ENCODE measurements at places on chromosomes 1 and 21.

DNA sequence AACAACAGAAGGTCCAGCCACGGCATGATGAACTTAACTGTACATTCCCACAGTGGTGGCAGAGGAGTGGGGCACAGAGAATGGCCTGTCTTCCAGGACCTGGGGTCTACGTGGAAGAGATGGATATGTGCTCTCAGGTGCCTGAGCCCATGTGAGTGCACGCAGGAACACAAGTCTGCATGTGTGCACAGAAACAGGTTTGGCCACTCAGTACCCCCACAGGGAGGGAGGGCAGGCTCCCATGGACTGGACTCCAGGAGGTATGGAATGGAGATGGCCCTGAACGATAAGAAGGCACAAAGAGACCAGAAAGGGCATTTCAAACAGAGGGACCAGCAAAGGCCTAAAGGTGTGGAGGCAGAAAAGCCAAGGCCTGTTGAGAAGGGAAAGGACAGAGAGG is 10.8 kb downstream of the COL9A2 start:
- DNase-seq, result no peak

GRCh38 chr21:41369105-41369919 is 7.5 kb downstream of the MX2 start:
- peak; percentile 59 for DNase-seq

GRCh38 chr1:198367296-198367695 is 173.2 kb downstream of the ATP6V1G3 start:
- no peak for DNase-seq

DNA sequence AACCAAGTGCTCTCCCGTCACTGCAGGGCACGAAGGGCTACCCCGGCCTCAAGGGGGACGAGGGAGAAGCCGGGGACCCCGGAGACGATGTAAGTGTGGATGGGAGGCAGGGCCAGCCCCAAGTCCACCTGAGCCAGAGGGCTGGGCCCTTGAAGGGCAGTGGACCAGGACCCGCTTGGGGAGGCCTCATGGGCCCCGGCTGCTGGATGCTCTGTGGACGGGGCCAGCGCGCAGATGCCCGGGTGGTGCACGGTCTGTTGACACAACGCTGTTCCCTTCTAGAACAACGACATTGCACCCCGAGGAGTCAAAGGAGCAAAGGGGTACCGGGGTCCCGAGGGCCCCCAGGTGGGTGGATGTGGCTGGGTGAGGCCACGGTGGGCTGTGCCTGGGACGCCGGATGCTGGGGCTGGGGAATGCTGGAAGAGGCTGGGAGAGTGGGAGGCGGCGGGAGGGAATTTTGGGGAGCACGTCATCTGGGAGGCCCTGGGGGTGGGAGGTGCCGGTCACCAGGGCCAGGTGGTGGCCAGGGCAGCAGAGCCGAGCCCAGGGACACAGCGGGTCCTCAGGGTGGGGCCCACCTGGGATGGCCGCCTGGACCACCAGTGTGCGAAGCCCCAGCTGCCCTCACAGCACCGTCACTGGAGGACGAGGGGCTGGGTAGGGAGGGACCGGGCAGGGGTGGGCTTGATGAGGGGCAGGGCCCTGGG is 17.5 kb downstream of the COL6A1 start:
- no peak for DNase-seq

DNA sequence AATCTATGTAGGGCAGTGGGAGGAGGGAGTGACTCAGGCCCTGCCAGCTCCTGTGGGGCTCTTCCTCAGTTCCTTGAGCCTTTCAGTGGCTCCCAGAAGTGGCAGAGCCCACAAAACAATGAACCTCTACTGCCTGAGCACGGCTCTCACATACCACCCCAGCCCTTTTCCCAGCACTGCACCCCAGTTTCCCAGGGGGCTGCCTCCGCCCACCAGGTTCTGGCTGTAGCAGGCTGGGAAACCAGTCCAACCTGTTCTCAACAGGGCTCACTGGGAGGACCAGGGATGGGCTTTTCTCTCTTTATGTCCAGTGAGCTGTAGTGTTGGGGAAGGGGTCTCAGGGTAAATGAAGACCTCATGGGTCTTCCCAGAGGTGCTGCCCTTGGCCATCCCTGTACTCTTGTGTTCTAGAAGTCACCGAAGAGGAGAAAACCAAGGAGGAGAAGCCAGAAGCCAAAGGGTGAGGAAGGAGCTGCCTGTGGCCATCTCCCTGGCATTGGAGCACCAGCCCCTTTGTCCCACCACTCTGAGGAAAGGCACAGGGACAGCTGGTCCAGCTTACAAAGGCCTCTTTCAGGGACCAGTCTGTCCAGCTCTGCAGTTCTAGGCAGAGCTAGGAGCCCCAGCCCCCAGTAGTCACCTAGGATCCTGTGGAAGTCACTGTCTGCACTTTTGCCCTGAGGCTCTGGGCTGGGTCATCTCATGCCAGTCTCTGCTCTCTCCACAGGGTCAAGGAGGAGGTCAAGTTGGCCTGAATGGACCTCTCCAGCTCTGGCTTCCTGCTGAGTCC is 3.5 kb downstream of the MARCKSL1 start:
- no peak for DNase-seq

- DNase-seq, result peak; percentile 66
Observed at GRCh38 chr1:231036416-231036815, 3.6 kb downstream of the FAM89A start.

DNA sequence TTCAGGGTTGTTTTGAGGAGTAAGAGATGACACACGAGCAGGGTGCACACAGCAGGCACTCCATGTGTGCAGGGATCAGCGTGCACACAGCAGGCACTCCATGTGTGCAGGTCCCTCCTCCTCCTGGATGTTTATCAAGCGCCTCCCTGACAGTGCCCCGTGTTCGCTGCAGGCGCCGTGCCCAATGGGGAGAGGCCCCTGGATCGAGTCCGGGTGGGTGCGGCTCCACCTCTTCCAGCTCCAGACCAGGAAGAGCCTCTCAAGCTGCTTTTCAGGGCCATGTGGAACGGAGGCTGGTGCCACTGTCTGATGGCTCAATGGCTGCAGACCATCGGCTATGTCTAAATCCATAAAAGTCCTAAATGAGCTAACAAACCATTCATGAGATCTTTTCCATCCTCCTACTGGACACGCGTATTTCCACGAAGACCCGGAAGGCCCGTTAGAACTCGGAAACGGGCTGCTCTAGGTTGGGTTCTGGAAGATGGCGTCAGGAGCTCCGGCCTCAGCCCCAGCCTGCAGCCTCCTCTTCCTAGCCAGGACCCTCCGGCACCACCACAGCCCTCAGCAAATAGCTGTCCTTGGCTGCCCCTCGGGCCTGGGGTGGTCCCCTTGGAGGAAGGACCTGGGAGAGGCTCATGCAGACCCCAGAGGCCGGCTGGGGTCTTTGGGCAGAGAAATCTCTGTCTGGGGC is 36.0 kb downstream of the RRP1 start:
- DNase-seq, result no peak

- DNase-seq, result peak; percentile 15
Observed at GRCh38 chr1:92184632-92185031, 33.1 kb upstream of the C1orf146 start.

DNA sequence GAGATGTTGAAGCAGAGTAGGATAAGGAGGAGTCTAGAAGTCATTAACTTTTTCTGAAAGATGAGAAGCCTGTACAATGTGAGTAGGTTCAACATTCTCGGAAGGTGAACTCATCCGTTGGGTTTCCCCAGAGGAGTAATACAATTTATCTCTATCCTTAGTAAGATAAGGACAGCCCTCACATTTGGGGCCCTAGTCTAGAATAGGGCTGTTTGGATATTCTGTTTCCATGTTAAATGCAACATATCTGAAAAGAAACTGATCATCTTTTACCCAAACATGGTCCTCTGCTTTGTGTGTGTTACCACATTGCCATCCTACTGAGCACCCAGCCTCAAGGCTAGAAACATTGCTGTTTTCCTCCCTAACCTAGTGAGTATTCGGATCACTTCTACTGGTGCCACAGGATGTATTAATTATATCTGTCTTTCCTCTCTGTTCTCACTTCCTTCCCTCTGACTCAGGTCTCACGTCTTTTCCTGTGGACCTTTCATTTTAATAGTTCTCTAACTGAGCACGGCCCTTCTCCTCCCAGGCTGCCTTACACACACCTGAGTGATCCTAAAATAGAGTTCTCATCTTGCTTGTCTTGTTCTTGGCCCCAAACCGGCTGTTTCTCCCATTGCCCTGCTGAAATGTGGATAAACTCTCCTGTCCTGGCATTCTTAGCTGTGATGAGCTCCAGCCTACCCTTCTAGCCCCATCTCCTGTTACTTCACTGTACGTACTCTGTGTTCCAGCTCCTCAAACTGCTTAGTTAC is 91.7 kb downstream of the CDC14A start:
- DNase-seq, result no peak

- DNase-seq, result peak; percentile 65
Observed at GRCh38 chr1:226097866-226098625, 35.5 kb downstream of the H3-3A start.

DNA sequence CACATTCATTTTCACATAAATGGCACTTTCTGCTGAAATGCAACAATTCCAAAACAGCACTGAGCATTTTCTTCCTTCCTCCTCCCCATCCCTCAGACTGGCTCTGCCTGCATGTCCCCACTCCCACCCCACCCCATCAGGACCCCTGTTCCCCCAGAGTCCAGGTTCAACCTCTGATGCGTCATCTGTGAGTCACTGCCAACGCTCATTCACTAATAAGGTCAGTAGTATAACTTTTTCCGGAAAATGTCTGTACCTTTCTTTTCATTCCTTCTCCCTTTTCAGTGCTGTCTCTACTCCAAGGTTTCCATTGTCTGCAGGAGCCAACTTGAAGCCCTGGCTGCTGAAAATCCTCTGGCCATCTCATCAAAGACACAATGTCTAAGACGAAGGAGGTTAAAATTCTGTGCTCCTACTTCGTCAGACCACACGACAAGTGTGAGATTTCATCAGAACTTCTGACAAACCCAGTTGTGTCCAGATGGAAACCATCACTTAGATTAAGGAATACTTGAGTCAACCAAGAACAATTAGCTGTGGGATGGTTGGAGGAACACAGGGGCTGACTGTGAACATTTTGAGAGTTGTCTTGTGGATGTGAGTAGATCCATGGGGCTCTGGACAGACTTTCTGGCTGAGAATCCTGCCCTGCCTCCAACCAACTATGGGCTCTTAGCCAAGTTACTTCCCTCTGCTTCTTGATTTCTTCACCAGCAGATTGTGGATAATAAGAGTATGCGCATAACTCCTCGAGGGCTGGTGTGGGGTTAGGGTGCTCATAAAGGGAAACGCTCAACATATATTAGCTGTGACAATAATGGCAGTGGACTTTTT is 35.6 kb upstream of the UTS2 start:
- DNase-seq, result no peak

GRCh38 chr1:24463776-24464735 is 38.6 kb upstream of the RCAN3 start:
- no peak for DNase-seq

DNA sequence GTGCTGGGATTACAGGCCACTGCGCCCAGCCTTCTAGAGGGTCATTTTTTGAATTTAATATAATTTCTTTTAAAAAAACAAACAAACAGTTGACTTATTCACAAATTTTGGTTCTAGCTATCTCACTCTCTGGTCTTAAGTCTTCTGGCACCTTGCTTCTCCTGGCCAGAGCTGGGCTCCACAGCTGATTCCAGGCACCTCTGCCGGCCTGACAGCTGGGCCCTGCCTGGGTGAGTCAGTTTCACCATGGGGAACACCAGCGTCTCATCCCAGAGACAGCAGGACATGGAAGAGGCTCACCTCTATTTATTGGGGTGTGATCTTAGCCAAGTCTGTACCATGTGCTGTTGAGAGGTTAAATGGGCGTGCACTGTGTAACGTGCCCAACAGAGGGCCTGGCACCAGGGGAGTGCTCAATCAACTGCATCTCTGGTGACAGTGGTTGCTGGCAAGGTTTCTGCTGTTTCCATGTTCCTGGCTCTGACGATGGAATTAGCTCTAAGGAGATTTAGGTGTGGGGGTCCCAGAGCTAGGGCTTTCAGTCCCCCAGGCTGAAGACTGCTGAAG is 956 bp downstream of the CPLANE2 start:
- no peak for DNase-seq

DNA sequence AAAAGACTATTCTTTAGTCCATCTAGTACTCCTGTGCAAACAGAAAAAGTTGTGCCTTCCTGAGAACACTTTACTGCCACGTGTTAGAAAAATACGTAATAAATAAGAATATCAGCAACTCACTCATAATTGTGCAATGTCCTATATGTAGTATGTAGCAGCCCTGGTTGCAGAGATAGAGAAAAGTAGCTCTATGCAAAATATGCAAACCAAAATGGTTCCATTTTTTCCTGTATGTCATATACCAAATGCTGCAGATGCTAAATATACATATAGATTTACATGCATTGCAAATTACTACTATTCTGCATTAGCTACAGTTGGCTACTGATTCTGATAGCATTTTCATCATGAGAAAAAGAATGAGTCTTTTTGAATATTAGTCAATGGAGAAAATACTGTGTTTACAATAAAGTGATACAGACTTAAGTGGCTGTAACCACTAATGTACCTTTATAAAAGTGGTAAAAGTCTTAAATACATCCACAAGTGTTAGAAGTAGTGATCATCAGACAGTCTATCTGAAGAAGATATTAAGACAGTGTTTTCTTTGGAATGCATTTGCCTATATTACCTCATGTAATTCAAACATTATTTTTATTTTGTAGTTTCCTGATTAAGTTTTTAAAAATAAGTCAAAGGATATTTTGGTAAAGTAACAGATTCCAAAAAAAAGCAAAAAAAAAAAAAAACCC is 19.8 kb downstream of the NME7 start:
- DNase-seq, result no peak

DNA sequence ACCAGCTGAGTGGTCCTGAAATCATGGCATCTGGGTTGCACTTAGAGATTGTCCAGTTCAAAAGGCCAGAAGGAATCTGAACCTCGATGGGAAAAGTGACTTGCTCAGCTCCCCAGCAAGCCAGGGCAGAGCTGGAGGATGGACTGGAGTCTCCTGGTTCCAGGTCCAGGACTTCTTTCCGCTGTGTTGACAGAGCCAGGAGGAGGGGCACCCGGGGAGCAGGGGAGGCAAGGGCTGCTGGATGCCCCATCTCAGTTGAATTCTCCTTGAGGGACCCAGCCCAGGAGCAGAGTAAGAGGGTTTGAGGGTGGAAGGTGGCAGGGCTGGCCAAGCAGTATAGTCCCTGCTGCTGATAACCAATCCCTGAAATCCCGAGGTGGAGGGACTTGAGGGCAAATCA is 2.4 kb upstream of the ALPL start:
- no peak for DNase-seq

- DNase-seq, result no peak
Observed at GRCh38 chr1:2349806-2350205, 41.5 kb downstream of the MORN1 start.

GRCh38 chr1:55986003-55986402 is 593.4 kb downstream of the PLPP3 start:
- no peak for DNase-seq

GRCh38 chr1:43324810-43325209 is 12.8 kb upstream of the MPL start:
- DNase-seq, result no peak

GRCh38 chr1:107975851-107976250 is 10.9 kb upstream of the VAV3 start:
- no peak for DNase-seq

DNA sequence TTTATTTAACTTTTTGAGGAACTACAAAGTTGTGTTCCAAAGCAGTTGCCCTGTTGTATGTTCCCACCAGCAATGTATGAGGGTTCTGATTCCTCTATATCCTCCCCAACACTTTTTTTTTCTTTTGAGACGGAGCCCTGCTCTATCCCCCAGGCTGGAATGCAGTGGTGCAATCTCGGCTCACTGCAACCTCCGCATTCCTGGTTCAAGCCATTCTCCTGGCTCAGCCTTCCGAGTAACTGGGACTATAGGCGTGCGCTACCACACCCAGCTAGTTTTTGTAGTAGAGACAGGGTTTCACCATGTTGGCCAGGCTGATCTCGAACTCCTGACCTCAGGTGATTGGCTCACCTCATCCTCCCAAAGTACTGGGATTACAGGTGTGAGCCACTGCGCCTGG is 60.4 kb upstream of the ENAH start:
- no peak for DNase-seq
